SK-MEL-5 (cell line): ENCODE measurements at places on chromosomes 12 and 14. TPM values are rescaled to one million over a fixed set of nuclear protein-coding genes. Genes with fewer than 3 reads are reported as not detected.

The C14orf132 gene
- 0.77 and 0.87 TPM in 2 replicates for total RNA-seq

DNA sequence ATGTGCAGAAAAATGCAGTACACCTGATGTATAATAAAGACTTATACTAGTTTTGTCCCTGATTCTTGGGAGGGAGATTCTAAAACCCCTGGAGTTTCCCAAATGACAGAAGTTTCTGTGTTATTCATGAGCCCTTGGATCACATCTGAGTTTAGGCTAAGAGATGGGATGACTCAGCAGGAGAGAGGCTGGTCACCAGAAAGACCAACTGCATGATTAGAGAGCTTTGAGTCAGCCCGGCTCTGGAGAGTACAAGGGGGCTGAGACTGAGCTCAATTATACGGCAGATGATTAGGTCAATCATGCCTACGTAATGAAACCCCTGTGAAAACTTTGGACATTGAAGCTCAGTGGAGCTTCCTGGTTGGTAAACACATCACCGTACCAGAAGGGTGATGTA is 174.2 kb downstream of the SSPN start:
- peak; percentile 27 for DNase-seq

DNA sequence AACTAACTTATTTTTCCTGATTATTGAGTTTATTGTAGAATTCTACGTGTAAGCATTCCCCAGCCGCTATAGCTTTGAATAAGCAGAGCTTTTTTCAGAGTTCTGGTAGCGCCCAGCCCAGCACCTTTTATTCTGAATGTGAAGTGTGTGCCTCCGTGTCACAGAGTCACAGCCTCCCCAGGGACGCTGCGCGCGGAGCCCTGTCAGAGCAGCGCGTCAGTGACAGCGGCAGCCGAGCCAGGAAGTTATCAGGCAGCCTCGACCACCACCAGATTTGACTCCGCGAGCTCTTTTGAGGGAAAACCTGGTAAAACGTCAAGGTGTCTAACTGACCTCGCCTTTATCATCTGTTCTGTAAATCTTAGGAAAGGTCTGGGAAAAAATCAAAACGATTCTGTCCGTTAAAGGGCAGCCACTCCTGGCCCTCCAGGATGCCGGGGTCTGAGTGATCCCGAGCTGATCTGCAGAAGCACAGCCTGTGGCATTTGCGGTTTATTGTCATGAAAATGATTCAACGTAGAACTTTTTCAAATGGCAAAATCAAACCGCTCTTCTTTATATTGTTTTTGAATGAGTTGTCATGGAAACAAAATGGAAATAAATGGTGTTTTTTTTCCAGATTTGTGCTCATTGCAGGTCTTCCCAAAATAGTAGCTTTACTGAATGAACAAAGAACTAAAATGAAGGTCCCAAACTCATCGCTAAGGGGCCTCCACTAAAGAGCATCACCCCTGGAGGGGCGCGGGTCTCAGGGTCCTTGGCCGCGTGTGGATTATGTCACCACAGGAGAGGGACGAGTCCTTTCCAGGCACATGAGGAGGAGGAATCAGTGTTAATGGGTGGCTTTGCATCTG is 43.1 kb upstream of the MMP17 start:
- DNase-seq, result peak; percentile 54

- DNase-seq, result no peak
These were observed 154.3 kb downstream of the CEP83 start for GRCh38 chr12:94305130-94305957.

The FZD10 gene
- not detected in 2 replicates for total RNA-seq
